Activated T-helper 17 cell treated with anti-CD3 and anti-CD28 coated beads, Interleukin-2, amount 50 U/mL, for 72 hours (primary cell): ENCODE measurements at places on chromosomes 2 and 18. TPM values are rescaled to one million over a fixed set of nuclear protein-coding genes. Genes with fewer than 3 reads are reported as not detected.

The CHRND gene
- not detected for total RNA-seq

The SPHKAP gene
- total RNA-seq, result not detected

- no peak for ATAC-seq
Observed at GRCh38 chr18:32893915-32894314, 121.1 kb upstream of the KLHL14 start.

DNA sequence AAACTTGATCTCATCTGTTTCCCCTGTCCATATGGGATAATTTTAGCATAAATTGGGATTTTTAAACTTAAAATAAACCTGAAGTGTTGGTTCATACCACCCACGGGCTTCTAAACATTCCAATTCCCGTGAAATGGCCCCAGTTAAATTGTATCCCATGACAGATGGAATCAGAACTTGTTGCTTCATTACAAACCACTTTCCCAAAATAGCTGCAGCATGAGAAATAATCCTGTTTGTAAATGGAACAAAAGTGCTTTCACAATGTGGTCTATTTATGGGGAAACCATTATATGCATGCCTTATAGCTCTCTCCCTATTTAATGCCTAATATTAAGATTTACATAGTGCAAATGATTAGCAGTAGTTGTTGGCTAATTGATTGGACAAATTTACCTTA lies 15.9 kb downstream of the SCG2 start:
- ATAC-seq, result no peak

- no peak for ATAC-seq
Observed at GRCh38 chr18:8288472-8289195, 320.6 kb upstream of the RAB12 start.

GRCh38 chr2:42913280-42913878 lies 121.0 kb upstream of the HAAO start:
- ATAC-seq, result no peak

DNA sequence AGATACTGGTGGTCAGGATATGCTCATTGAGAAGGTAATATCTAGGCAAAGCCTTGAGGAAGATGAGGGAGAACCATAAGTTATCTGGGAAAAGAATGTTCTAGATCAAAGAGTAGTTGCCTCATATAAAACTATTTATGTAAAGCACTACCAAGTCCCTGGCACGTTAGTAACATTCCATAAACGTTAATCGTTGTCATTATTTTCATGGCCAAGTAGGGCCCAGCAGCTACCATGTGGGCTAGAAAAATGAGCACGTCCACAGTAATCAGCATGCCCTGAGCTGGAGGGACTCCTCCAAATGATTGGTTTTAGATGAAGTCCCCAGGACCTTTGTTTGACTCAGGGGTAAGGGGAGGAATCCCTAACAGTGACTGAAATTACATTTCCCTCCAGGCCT lies 32.7 kb upstream of the AFTPH start:
- no peak for ATAC-seq

DNA sequence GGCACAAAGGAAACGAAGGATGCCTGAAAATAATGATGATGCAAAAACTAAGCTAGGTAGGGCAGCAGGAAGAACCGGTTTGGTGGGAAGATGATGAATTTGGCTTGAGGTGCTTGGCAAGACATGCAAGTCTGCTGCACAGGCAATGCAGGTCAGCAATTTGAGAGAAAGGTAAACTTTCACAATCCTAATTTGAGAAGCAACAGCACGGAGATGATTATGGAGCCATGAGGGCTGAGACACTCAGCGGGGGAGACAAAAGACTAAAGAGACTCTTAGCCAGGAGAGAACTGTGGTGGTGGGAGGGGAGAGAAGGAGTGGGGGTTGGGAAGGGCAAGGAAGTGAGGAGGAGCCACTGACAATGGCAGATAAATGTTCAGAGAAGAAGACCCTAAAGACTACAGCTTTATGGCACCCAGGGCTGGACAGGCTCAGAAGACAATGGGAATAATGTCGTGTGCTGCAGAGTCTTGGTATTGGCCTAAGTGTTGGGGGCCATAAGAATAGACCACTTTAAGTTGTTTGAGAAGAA lies 19.4 kb upstream of the RNF149 start:
- no peak for ATAC-seq
